GM23338 (cell line): ENCODE measurements at places on chromosomes 5 and 9. TPM values are rescaled to one million over a fixed set of nuclear protein-coding genes. Genes with fewer than 3 reads are reported as not detected.
A peak's percentile ranks its signal among the peaks of the same experiment; 100 is the strongest.

Gene NPR3
- polyA plus RNA-seq, result 0.15 TPM in 1 of 2 replicates, not detected in the other

DNA sequence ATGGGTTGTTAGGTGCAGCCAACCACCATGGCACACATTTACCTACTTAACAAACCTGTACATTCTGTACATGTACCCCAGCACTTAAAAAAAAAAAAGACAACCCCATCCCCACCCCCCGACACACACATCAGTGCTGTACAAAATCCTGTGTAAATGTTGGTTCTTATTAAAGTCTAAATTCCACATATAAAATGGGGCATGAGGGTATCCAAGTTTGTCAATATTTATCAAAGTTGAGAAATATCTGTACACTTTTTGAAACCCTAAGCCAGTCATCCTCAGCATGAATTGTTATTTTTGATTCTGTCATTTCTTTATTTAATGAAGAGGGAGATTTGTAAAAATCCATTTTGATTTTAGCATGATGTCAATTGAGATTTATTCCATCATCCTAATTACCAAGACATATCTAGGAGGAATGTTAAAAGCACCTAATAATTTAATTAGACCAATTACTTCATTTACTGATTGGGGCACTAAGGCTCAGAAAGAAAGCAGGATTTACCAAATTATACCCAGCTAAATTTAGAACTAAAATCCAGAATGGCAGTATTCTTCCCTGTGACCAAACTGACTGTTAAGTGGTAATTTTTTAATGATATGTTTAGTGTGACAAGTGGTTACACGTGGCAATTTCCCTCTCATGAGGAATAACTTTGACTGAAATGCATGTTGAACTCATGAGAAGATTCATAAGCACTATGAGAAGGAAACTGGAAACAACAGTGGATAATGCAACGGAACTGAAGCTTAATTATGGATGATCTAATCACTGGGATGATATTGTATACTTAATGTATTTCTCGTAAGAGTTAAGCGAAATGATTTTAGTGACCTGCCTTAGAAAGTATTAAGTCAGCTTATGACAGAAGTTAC, 195.9 kb downstream of the SGCD start:
- DNase-seq, result no peak

GRCh38 chr5:95634081-95634480, 12.5 kb upstream of the RFESD start:
- no peak for DNase-seq

DNA sequence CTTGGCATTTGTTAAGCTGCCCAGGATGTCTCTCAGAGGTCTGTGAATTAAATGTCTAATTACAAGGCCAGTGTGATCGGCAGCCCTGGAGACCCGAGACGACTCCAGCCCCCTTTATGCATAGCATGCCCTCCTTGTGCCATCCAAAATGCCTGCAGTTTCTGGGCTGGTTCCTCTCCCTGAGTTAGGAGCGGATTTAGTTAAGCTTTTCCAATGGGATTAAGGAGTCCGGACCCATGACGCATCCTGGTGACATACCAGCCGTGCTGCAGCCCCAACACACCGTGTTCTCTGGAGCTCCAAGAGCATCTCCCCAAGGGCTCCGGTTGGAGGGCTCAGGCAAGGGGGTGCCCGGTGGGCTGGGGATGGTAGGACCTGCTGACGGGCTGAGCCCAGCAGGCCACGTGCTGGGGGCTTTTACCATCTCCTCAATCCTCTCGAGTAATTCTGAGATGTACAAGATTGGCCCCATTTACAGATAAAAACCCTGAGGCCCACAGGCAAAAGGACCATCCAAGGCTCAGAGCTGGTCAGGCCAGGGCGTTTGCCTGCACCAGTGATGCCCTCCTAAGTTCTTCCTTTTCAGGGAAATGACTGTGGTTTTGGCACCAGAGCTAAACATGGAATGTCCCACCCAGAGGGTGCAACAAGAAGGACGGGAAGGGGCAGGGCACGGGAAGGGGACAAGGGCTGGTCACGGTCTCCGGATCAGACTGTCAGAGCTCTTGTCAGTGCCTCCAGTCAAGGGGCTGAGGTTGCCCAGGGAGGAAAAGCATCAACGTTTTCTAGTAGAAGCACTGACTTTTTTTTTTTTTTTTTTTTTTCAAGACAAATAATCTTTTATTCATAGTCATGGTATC, 82.6 kb upstream of the PHYKPL start:
- no peak for DNase-seq

GRCh38 chr9:70362952-70363351, 51.5 kb downstream of the KLF9 start:
- DNase-seq, result no peak

DNA sequence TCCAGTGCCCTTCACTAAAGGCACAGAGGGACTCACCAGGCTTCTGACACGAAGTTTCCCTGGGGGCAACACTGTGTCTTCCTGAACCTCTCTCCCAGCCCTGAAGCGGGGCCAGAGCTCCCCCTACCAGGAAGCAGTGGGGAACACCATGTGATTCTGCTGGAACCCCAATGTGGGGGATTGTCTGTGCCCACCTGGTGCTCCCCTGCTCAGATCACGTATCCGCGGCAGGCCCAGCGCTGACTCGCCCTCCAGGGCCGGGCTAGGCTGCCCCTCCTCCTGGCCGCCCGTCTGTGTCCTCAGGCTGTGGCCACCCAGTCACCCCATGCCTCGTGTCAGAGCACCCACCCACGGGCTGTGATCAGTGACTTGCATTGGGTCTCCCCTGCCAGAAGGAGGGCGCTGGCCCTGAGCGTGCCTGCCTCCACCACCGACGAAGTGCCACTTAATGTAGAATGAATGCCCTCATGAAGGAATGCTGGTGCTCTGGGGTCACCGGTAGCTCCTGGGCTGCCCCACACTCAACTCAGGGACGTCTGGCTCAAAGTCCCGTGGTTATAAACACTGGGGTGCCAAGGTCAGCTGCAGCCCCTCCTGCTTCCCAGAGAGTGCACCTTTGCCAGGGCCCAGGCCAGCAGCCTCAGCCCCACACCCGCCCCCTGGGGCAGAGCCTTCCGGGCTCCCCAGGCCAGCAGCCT, 22.1 kb downstream of the SARDH start:
- DNase-seq, result peak; percentile 71
